Activated T-helper 9 cell treated with anti-CD3 and anti-CD28 coated beads, Interleukin-2, amount 50 U/mL, for 16 hours (primary cell): ENCODE measurements at places on chromosomes 13 and 19.

GRCh38 chr19:42017040-42017439 is 23.0 kb upstream of the ATP1A3 start:
- DNase-seq: no peak

DNA sequence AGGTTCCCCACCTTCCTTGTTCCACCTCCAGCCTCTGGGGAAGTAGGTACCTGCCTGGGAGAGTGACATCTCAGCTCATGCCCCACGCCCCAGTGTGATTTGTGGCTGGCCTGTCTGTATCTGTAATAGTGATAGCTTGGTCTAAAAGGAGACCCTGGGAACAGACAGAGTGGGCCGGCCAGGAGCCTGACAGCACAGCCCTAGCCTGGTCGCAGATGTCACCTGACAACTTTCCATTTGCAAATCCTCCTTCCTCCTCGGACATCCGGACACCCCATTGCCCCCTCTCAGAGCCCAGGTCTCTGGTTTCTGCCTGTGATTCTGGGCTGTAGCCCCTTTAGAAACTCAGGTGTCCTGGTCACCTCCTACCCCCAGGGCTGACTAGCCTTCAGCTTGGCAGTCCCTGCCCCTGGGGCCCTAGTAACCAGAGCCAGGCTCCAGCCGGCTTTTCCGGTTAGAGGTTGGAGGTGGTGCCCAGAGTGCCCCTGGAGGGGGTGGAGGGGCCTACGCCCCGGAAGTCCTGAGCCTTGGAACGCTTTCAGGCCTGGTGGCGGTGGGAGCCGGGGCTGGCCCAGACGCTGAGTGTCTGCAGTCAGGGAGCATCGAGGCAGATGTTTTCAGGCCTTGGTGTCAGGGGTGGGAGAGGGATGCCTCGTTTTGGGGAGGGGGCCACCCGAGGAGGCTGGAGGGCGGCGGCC is 6.5 kb downstream of the LRRC8E start:
- DNase-seq: no peak

- DNase-seq: no peak
Observed at GRCh38 chr19:2365201-2365970, 5.3 kb downstream of the TMPRSS9 start.

- no peak for DNase-seq
Observed at GRCh38 chr13:35349052-35349451, 127.4 kb downstream of the MAB21L1 start.

- DNase-seq: no peak
Observed at GRCh38 chr13:89432997-89433396, 1761.8 kb downstream of the SLITRK5 start.

DNA sequence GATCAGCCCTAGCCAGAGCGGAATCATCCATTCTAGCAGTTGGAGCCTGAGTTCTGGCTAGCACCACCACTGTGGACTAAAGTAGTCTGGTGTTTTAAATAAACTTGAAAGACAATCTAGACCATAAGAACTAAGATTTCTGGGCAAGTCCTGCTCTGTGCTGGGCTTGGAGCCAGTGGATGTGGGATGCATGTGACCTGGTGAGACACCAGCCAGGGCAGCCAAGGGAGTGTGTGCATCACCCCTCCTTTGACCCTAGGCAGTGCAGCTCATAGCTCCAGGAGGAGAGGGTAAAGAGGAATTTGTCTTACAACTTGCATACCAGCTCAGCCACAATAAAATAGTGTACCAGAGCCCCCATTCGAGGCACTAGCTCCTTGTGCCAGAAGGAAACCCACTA is 21.0 kb downstream of the ITGBL1 start:
- DNase-seq: no peak

DNA sequence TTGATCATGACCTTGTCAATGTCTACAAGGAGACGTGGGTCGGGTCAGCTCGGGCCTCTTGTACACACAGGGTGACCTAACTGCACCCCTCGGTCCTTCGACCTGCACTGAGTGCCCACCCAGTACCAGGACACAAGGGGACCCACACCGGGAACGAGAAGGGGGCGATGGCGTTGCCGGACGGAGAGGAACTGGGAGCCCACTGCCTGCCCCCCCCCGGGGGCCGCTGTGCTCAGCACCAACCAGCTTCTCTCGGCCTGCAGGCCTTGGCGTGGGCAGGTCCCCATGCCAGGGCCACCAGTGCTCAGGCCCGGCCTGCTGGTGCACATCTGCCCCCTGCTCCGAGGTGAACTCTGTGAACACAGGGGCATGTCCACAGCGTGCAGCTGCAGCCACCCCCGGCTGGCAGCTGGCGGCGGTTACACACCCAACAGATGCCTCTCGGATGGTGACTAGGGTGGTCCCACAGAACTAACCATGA is 14.1 kb downstream of the CFD start:
- no peak for DNase-seq

- no peak for DNase-seq
Observed at GRCh38 chr13:91540158-91540736, 141.8 kb downstream of the GPC5 start.

DNA sequence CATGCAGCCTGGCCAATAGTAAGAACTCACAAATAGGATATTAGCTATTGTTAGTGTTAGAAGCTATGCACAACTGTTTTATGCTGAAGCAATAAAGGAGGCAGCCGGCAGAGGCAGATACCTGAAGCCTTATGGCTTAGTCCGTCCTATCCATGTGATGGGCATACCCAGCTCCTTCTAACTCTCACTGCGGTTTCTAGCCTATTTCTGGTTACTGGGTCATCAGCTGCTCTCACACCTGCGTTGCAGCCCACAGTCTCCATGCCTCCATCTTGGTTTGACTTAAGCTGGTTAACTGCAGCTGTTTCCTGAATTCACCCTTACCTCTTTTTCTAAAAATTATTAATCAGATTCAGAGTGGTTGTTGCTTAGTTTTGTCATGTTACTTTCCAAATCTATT is 40.5 kb upstream of the CNMD start:
- no peak for DNase-seq

DNA sequence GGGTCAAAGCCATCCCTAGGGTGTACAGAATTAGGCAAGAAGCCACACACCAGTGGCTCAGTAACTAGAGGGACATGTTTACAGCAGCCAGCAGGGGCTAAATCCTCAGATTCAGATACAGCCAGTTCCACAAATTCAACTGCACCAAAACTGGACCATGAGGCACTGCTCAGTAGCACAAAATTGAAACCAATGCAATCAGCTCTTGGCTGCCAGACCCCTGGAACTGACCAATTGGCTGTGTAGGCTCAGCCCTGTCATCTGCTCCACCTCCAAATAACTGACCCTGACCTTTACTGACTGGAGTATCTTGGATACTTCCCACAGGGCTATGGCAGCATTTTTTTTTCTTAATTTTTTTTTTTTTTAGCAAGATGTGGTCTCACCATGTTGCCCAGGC is 226.5 kb downstream of the FOXO1 start:
- DNase-seq: no peak

DNA sequence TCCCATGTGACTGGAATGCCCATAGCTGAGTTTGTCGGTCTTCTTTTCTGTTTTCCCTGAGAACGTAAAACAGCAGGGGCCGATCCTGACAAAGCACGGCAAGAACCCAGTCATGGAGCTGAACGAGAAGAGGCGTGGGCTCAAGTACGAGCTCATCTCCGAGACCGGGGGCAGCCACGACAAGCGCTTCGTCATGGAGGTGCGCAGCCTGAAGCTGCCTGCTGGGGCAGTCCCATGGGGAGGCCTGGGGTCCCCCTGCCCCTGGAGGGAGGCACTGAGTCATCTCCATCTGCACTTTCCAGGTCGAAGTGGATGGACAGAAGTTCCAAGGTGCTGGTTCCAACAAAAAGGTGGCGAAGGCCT is 18.2 kb upstream of the QTRT1 start:
- no peak for DNase-seq

GRCh38 chr19:5356918-5357317 is 16.3 kb upstream of the PTPRS start:
- no peak for DNase-seq

DNA sequence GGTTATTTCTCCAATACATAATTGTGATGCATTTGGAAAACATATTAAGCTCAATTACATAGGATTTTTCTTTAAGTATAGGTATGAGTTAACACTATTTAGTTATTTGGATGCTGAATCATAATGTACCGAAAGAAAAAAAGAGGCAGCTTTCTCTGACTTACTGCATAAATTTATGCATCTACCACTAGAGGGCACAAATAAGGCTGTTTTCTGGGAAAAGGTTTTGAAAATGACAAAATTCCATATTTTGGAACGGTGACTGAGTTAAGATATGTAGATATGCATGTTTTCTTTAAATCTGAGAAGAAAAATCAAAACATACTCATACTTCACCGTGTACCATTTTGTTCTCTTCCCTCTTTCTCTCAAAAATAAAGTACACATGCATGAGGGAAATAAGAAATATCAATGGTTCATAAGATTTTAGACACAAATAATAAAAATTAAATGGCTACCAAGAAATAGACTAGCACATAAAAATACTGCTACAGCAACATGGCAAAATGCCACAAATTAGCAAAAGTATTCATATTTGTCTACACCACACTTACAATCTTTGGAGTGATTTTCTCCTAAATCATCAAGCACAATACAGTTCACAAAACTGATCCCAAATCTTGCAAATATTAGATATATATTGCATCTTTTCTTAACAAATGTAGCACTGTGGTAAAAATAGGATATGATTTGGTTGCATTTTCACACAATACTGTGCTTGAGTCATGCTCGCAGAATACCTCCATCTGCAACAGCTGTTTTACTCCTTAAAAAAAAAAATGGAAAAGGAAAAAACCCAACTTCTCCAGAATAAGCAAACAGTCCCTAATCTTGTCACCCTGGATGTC is 260.0 kb downstream of the FGF14 start:
- DNase-seq: no peak

DNA sequence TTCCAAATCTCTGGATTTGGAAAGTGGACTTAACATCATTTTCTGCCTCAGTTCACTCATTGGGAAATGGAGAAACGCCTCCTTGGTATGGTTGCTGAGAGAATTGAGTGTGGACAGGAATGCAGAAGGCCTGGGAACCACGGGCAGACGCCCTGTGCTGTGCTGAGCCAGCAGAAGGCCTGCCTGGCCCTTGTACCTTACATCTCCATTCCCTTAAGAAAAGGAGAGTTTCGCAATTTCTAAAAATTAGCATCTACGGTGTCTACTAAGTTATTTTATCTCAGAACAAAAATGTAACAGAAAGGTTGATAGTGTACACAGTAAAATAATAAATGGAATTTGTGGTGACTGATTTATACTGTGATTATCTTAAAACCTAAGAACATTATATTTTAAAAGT is 78.7 kb downstream of the IPO5 start:
- no peak for DNase-seq

DNA sequence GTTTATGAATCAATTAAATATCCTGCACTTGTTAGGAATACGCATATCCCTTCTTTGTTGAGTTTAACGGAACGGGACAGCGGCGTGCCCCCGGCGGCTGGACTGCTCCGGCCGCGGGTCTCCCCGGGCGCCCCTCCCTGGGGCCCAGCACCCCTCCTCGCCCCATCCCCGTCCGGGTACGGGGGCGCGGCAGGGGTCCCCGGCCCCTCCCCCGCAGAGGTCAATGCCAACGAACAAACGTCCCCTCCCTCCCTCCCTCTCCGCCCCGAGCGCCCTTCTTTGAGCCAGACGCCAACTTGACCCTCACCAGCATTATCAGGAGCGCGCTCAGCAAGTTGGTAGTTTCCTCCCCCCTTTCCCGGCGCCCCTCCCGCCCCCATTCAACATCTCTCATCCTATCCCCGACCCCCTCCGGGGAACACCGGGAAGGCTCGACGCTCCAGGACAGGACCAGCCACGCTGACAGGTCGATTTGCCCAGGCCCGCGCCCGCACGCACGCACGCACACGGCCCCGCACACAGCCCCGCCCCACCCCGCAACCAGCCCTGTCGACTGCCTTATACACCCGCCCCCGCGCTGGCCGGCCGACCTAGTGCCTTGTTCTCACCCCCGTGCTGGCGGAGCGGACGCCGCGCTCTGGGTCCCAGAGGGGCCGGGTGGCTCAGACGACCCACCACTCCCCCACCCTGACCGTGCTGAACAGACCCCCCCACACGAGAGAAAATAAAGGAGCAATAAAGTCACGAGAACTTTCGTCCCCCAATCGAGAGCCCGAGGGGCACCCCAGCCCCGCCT is 5.0 kb downstream of the LYL1 start:
- no peak for DNase-seq

- no peak for DNase-seq
Observed at GRCh38 chr13:26401069-26401468, 147.1 kb downstream of the CDK8 start.

DNA sequence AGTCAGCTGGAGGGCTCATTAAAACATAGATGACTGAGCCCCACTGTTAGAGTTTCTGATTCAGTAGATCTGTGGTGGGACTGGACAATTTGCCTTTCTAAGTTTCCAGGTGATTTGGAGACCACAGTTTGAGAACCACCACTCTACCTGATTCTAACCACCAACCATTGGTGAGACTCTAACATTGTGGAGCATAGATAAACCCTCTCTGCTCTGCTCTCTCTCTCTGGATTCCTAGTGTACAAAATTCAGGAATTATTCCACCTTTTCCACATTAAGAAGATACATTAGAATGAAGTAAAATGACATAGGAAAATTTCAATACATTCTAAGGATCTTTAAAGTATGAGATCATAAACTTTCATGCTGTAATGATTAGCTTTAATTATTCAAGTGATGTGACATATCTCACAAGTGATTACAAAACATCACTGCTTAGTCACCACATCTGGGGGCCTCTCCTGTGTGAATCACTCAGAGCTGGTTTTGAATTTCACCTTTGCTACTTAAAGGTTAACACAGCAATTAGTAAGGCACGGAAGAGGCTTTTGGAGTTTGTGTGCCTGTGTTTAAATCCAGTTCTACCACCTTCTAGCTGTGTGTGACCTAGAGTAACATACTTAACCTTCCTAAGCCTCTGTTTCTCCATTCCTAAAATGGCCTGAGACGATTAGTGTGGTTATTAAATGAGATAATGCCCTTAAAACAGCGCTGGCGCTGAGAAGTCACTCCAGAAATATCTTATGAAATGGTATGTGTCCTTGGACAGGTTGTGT is 78.5 kb upstream of the NBEA start:
- DNase-seq: no peak

DNA sequence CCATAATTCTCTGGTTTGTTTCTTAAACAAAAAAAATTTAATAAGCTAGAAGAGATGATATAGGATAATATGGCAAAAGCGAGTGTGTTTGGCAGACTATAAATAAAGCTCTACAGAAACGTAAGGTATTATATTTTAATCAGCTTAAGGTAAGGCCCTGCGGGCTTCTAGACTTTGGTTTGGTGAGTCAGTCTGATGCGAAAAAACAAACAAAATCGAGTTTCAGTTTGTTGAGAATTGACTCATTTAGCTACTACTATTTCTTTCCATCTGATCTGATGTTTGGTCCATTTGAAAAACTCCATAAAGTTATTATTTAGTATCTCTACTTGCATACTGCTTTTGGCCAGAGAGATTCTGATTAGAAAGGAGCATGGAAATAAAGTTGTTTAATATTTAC is 138.0 kb downstream of the MIPEP start:
- DNase-seq: no peak

- DNase-seq: no peak
Observed at GRCh38 chr19:29476528-29476927, 49.3 kb upstream of the VSTM2B start.

- peak; percentile 2 for DNase-seq
Observed at GRCh38 chr19:30799865-30800755, 427.9 kb downstream of the ZNF536 start.
